IMR-90 (cell line): ENCODE measurements at places on chromosomes 13 and 19.

DNA sequence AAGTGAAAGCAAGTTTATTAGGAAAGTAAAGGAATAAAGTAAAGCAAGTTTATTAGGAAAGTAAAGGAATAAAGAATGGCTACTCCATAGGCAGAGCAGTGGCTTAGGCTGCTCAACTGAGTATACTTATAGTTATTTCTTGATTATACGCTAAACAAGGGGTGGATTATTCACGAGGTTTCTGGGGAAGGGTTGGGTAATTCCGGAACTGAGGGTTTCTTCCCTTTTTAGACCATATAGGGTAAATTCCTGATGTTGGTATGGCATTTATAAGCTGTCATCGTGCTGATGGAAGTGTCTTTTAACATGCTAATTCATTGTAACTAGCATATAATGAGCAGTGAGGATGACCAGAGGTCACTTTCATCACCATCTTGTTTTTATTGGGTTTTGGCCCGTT lies 194.3 kb downstream of the DLEU7 start:
- no peak overlapping the region for H3K27ac ChIP-seq
- no peak for DNase-seq
- peaks cover 16% of the 10 kb centered on the region for H3K27me3 ChIP-seq
- H3K4me1 ChIP-seq = no peaks in the 10 kb centered on the region

DNA sequence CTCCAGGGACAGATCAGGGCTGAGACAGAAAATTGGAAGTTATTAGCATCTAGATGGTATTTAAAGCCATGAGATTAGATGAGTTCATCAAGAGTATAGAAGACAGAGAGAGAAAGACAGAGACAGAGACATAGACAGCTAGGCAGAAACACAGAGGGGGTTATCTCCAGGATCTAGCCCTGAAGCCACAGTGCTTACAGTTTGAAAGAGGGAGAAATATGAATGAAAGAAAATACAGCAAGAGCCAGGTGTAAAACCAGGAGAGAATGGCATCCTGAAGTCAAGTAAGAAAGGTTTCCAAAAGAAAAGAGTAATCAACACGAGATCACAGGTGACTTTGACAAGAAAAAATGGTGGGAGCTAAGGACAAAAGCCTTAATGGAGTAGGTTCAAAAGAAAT lies 111.2 kb downstream of the TBC1D4 start:
- DNase-seq = no peak
- no peak overlapping the region for H3K27ac ChIP-seq
- peaks cover 7% of the 10 kb centered on the region; the same call in 1 of the 2 replicates for H3K4me1 ChIP-seq

DNA sequence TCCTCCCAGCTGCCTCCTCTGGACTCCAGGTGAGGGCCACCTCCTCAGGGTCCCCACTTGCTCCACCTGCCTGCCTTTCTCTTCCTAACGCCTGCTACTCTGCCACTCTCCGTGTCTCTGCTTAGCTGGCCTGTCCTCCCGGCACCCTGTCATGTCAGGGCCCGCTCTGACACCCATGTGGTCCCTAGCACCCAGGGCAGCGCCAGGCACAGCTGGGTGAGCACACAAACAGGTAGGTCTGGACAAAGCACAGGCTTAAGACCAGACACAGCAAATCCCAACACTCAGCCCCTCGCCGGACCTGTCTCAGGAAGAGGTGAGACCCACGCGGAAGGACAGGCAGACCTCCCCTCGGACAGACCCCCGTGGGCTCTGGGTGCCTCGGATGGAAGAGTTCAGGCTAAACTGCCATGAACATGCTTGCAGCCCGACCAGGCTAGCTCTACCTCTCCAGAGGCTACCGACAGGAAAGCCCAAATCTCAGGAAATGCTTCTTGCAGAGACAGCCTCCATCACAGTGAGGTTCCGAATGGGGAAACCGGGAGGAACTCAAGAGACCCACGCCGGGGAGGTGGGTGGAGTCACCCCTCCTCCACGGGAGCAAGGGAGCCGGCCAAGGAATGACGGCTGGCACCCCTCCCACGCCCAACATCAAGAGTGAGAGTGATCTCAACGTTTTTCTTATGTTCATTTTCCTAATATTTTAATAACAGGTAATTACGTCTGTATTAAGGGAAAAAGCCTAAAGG lies 12.5 kb downstream of the ZNF787 start:
- H3K27ac ChIP-seq = peak overlapping the region; percentile 14; the same call in 1 of the 2 replicates
- H3K4me3 ChIP-seq = no peak overlapping the region
- peaks cover 30% of the 10 kb centered on the region for H3K4me1 ChIP-seq
- no peaks in the 10 kb centered on the region for H3K27me3 ChIP-seq
- peak; percentile 12 for DNase-seq
- peaks cover 4% of the 10 kb centered on the region; the same call in 1 of the 2 replicates for H3K36me3 ChIP-seq

- no peak overlapping the region for H3K4me3 ChIP-seq
- no peaks in the 10 kb centered on the region for H3K36me3 ChIP-seq
- peak; percentile 17 for DNase-seq
- no peak overlapping the region for H3K27ac ChIP-seq
- H3K4me1 ChIP-seq = no peaks in the 10 kb centered on the region
- H3K27me3 ChIP-seq = no peaks in the 10 kb centered on the region
These were observed 51.7 kb downstream of the RXFP2 start for GRCh38 chr13:31790992-31791391.

DNA sequence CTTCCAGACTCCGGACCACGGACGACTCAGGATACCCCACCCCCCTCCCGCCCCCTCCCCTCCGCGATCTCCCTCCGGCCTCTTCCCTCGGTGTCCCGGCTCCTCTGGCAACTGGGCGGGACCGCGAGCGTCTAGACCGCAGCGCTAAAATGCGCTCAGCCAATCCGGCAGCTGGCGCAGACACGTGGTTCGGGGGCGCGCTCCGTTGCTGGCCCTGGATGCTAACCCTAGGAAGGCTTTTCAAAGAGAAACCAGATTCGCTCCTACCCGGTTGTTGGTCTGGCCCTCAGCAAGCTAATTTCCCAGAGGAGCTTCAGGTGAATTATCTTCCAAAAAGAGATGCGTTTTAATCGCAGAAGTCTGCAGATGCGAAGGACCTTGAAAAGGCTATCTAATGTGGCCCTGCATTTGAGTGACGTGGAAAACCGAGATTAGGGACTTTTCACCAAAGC lies at the start of gene DZIP1:
DZIP1 (minus strand) TSS at position 106 of the 452 bp plus-strand sequence. CDS start 2,677 bp downstream, outside the sequence.
- peak; percentile 83 for DNase-seq
- H3K4me3 ChIP-seq = peak within 1 kb of the TSS; percentile 50
- peak within 1 kb of the TSS; percentile 80 for H3K27ac ChIP-seq
- peaks cover 6% of the 10 kb centered on the region for H3K36me3 ChIP-seq
- peaks cover 10% of the 10 kb centered on the region for H3K4me1 ChIP-seq

GRCh38 chr13:98706446-98707110 lies 45.9 kb downstream of the SLC15A1 start:
- H3K36me3 ChIP-seq = no peaks in the 10 kb centered on the region
- no peak overlapping the region for H3K4me3 ChIP-seq
- H3K27me3 ChIP-seq = peaks cover 32% of the 10 kb centered on the region
- DNase-seq = peak; percentile 13

DNA sequence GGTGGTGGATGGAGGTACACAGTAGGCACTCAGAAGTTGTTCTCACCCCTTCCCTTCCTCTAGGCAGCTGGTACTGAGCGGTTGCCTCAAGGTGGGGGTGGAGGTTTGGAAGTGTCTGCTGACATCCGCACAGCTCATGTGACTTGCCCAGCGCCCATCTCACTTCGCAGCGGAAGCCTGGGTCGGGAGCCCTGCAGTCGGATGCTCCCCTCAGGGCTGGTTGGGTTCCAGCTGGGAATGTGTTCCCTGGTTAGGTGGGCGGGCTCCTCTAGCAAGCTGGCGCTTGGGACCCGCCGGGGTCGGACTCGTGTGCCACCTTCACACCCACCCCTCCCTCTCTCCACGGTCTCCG lies 10.2 kb downstream of the PPP1R37 start:
- H3K36me3 ChIP-seq = 0 out of 2 replicates have a peak, but pooled peaks cover 1% of the 10 kb centered on the region
- no peak overlapping the region for H3K4me3 ChIP-seq
- H3K27ac ChIP-seq = no peak overlapping the region
- DNase-seq = no peak

DNA sequence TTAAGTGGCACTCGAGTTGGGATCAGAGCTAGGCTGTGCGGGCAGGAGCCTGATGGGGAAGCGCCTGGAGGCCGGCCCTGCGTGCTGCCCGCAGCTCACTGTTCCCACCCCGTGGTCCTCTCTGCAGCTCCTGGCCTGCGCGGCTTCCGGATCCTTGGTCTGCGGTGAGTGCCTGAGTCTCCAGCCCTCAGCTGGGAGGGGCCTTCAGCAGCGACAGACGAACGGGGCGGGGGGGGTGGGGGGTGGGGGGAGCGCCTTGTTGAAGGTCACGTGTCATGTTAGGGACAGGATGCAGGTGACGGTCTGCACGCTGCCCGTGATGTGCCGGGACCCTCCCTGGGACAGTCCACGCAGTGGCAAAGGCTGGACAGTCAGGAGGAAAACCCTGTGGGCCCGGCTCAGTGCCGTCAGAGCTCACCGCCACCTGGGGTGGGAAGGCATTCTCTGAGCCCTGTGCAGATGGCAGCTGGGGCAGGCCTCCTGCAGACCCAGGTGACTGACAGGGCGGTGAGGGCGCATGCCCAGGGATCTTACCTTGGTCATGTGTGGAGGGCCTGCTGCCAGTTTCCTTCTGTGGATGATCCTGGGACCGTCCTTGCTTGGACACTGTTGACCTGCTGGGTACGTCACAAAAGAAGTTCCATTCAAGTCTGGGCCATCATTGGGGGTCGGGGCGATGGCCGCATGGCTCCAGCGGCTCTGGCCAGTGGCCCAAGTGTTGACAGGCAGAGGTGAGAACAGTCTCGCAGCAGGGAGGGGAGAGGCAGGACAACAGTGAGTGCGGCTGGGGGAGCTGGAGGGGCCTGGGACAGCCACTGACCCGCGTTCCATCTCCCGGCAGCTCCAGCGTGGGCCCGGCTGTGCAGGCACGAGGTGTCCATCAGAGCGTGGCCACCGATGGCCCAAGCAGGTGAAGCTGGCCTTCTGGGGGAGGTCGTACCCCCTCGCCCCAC lies 4.3 kb downstream of the NDUFS7 start:
- H3K36me3 ChIP-seq = peaks cover 20% of the 10 kb centered on the region
- H3K27ac ChIP-seq = no peak overlapping the region
- DNase-seq = no peak

DNA sequence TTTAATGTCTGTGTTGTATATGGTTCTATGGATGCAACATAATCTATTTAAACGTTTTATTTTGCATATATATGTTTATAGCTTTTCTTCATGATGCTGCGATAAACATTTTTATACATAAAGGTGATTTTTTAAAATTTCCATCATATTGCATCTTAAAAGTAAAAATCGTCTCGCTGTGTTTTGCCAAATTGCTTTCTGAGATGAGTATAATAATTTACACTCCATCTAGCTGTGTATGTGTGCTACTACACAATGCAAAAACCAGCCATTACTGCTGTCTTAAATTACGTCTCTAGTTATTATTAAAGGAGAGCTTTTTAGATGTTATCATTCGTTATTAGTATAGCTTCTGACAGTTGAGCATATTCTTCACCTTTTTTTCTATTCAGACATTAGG lies 37.2 kb downstream of the METTL21C start:
- no peak overlapping the region for H3K4me3 ChIP-seq
- no peak overlapping the region for H3K27ac ChIP-seq
- DNase-seq = no peak
- no peaks in the 10 kb centered on the region for H3K27me3 ChIP-seq

GRCh38 chr13:80297094-80297493 lies 43.8 kb downstream of the SPRY2 start:
- H3K4me1 ChIP-seq = no peaks in the 10 kb centered on the region
- no peak overlapping the region for H3K27ac ChIP-seq
- no peak for DNase-seq

DNA sequence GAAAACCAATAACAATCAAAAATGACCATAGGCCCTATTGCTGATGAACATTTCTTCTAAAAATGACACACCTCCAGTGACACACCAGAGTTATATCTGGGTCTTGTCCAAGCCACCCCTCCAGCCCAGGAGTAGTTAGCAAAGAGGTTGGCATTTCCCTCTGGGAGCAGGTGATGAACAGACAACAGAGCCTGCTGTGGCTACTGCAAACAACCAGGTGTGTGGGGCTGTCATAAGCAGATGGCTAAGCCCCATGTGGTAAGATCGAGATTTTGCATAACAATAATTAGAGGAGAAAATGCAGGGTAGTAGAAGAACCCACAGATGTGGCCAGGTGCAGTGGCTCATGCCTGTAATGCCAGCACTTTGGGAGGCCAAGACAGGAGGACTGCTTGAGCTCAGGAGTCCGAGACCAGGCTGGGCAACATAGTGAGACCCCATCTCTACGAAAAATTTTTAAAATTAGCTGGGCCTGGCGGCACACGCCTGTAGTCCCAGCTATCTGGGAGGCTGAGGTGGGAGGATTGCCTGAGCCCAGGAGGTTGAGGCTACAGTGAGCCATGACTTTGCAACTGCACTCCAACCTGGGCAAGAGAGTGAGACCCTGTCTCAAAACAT lies 5.0 kb downstream of the XRCC1 start:
- peaks cover 5% of the 10 kb centered on the region for H3K4me1 ChIP-seq
- no peak overlapping the region for H3K4me3 ChIP-seq
- H3K36me3 ChIP-seq = 0 out of 2 replicates have a peak, but pooled peaks cover 1% of the 10 kb centered on the region
- no peak for DNase-seq
- H3K27me3 ChIP-seq = no peaks in the 10 kb centered on the region
- no peak overlapping the region for H3K27ac ChIP-seq

GRCh38 chr19:31347828-31348392 lies 1.3 kb downstream of the TSHZ3 start:
- peaks cover 20% of the 10 kb centered on the region for H3K4me1 ChIP-seq
- DNase-seq = peak; percentile 87
- H3K4me3 ChIP-seq = peak overlapping the region; percentile 93
- H3K27me3 ChIP-seq = no peaks in the 10 kb centered on the region
- peak overlapping the region; percentile 90 for H3K27ac ChIP-seq

DNA sequence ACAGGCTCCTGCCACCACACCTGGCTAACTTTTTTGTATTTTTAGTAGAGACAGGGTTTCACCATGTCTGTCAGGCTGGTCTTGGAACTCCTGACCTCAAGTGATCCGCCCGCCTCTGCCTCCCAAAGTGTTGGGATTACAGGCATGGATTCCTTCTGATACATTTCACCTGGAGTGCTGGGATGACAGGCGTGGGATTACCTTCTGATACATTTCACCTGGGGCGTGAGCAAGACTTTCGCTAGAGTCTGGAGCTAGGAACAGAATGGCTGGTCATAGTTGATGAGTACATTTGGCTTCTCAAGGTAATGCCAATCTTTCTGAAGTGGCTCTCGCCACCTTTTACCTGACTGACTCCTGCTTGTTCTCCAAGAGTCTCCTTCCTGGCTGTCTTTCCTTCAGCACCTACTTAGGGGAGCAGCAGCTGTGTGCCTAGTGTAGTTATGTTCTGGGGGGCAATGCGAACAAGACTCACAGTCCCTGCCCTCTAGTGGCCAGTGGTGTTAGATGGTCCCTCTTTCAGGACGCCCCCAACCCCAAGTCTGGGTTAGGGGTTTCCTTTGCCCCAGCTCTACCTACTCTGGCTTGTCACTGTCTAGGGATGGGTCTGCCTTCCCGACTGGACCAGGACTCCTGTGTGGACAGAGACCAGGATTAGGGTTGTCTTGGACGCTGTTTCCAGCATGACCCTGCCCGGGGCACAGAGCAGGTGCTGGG lies 19.3 kb downstream of the PPP1R37 start:
- H3K4me3 ChIP-seq = no peak overlapping the region
- H3K27ac ChIP-seq = no peak overlapping the region
- H3K36me3 ChIP-seq = peaks cover 6% of the 10 kb centered on the region
- no peaks in the 10 kb centered on the region for H3K27me3 ChIP-seq
- H3K4me1 ChIP-seq = peaks cover 5% of the 10 kb centered on the region; the same call in 1 of the 2 replicates
- DNase-seq = no peak

GRCh38 chr13:110067355-110068175 lies 239.4 kb downstream of the COL4A1 start:
- no peak overlapping the region for H3K4me3 ChIP-seq
- H3K27me3 ChIP-seq = no peaks in the 10 kb centered on the region
- H3K27ac ChIP-seq = no peak overlapping the region
- no peak for DNase-seq
- no peaks in the 10 kb centered on the region for H3K4me1 ChIP-seq
